T-helper 17 cell (primary cell): ENCODE measurements at places on chromosomes 5 and 9.

- no peak for DNase-seq
Observed at GRCh38 chr5:180720486-180720885, 19.4 kb downstream of the OR2Y1 start.

DNA sequence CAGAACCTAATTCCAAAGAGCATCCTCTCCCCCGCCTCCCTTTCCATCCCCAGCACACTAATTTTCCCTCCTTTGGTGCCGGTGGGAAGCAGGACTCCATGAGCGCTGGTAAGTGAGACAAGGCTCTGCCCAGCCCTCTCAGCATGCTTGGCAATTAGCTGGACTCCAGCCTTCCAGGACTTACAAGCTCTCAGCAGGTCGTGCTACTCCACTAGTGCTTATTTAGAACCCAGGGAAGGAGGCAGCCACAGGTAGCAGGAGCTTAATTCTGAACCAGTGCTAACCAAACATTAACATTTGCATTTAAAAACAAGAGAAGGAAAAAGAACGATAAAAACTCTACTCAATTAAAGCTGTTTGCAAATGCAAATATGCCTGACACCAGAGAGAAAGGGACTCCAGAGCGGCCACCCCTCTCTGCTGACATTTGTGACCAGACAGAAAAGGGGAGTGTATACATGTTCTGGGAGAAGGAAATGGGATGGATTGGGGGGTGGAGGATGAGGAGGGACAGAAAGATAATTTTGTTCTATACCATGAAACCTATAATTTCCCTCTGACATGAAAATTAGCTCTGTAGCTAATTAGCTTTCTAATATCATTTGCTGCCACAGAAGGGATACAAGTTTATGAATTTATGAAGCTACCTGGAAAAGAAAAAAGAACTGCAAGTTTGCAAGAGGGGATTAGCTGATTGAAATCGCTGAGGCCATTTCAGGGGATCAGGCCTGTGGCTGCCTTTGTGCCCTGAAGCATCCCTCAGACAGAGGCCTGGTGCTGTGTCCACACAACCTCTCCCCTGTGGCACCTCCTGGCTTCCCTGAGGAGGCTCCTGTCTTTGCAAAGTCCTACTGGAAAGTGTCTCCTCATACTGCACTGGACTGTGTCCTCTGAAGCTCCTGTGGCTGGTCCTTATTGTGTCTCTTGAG is 266.3 kb downstream of the SEC61B start:
- DNase-seq: no peak

DNA sequence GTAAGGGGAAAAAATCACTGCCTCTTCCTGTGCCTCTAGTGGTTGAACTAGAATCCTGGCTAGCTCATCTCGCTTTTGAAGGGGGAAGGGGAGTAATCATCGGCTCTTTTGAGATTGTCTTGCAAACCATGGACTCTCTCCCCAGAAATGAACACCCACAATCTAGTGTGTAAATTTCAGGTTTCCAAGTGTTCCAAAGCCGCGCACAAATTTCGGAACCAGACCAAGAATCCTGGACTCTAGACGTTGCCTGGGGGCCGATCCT is 4.9 kb upstream of the FOXE1 start:
- DNase-seq: no peak

GRCh38 chr5:111337688-111338087 is 113.5 kb downstream of the CAMK4 start:
- DNase-seq: no peak

- DNase-seq: no peak
Observed at GRCh38 chr9:99433555-99433954, 211.5 kb downstream of the SEC61B start.

GRCh38 chr5:150498501-150498900 is 9.4 kb upstream of the NDST1 start:
- no peak for DNase-seq

DNA sequence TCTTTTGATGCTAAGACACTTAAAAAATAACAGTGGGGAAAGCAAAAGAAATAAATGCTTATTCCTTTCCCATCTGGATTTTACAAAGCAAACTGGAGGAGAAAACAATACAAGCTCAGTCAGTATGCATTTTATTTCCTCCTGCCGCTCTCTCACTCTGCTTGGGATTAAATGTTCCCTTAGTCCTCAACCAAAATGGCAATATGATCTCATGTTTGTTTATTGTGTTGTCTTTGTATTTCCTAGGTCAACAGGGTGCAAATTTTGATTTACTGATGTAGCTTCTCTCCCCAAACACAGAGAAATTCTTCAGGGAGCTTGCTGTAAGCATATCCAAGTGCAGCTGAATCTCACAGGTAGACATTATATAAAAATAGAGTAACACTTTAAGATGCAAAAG is 92.1 kb upstream of the ERBIN start:
- DNase-seq: no peak

GRCh38 chr9:107667231-107668070 is 177.9 kb upstream of the KLF4 start:
- DNase-seq: no peak

DNA sequence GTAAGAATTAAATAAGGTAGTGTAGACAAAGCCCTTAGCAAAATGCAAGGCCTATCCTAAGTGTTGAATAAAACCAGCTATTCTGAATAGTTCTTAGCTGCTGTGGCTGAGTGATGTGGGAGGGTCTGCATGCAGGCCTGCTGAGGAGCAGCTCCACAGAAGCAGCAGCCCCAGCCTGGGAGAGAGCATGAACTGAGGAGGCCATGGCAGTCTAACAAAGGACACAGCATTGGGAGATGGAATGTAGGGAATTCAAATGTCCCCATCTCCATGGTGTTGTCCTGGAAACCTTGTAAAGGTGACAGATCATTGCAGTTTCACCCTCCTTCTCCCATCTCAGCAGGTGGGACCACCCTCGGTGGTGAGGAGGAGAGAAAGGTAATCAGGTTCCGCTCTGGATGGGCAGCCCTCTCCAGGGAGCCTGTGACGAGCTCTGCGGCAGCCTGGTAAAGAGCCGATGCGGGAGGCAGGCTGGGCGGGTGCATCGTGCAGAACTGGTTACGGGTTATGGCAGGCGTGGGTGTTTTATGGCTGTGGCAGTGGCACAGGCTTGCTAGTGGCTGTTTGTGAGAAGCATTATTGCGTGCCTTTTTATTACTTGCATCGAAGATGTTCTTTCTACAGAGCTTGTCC is 199.9 kb upstream of the GLRA1 start:
- no peak for DNase-seq

DNA sequence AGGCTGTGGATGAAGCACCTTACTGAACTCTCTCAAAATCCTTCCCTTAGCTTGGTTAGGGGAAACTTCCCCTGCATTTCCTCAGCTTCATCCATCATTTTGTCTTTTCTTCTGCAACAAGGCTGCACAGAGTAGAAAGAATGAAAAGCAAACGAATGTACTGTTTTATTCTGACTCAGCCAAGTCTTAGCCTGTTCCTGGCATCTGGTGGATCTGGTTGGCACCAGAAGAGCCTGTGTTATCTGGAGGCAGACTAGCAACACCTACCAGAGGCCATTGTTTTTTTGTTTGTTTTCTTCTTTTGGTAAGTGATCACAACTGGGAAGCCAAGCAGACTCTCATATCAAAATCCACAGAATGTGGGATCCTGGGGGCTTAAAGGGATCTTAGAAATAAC is 200.7 kb downstream of the FANCC start:
- DNase-seq: no peak

DNA sequence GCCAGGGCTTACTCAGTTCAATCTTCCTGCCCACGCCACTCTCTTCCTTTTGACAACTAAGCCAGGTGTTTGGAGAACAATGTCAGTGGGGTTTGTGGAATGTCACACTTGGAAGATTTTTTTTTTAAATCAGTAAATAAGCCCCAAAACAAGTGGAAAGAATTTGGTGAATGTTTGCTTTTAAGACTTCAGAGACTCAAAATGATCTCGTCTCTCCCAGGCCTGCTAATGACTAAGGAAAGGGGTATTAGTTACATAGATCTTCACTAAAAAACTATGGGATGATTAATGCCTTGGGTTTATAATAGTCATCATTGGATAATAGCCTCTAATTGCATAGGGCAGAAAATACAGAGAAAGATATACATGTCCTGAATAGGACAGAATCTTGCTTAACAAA is 166.4 kb downstream of the DMRT2 start:
- no peak for DNase-seq

DNA sequence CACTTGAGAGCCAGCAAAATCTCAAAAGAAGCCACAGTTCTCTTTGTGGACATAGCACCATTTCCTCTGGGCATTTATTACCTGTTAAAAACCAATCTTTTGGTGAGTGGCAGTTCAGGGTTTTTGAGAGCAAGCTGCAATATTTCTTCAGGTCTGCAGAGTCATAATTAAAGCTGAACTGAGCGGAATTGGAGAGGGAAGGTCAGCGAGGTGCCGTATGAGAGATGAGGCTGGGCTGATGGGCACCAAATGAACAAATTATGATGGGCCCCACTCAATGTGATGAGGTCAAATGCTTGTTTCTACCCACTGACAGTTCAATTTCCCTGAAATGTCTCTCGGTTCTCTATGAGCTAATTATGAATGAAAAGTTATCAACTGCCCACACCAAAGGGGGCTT is 231.9 kb downstream of the AP3B1 start:
- no peak for DNase-seq

DNA sequence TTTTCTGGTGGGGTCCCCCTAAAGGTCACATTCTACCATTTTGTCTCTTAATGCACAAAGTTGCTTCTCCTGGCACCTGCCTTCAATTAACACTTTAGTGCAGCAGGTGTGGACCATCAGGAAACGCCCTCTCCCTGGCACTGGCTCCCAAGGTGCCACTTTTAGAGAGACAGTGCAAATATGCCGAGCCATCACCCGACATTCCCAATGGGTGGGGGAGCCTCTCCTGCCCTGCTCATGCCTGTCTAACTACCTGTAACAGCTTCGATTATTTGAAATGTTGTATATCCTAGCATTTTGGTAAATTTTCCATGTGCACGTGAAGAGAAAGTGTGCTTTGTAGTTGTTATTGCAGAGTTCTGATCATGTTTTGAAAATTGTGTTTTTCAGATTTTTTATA is 13.2 kb upstream of the LRRC14B start:
- DNase-seq: no peak

GRCh38 chr9:16328349-16328748 is 542.1 kb downstream of the BNC2 start:
- no peak for DNase-seq

- no peak for DNase-seq
Observed at GRCh38 chr9:83299571-83299970, 236.6 kb upstream of the RASEF start.

DNA sequence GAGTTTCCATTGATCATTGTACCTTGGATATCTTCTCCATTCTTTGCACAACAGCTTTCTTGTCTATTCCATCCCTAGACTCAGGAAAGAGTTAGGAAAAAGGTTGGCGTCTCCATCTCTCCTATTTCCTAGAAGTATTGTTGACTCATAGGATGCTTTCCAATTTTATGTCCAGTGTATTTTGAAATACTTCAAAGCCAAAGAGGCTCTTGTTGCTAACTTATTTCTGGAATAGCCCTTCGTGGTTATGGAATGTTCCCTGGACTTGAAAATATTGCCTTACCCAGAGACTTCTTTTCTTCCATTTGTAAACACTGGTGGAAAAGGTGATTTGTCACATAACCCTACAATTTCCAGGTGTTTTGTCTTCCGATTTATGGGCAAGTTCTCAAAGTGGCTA is 402.3 kb upstream of the ZNF608 start:
- DNase-seq: no peak

DNA sequence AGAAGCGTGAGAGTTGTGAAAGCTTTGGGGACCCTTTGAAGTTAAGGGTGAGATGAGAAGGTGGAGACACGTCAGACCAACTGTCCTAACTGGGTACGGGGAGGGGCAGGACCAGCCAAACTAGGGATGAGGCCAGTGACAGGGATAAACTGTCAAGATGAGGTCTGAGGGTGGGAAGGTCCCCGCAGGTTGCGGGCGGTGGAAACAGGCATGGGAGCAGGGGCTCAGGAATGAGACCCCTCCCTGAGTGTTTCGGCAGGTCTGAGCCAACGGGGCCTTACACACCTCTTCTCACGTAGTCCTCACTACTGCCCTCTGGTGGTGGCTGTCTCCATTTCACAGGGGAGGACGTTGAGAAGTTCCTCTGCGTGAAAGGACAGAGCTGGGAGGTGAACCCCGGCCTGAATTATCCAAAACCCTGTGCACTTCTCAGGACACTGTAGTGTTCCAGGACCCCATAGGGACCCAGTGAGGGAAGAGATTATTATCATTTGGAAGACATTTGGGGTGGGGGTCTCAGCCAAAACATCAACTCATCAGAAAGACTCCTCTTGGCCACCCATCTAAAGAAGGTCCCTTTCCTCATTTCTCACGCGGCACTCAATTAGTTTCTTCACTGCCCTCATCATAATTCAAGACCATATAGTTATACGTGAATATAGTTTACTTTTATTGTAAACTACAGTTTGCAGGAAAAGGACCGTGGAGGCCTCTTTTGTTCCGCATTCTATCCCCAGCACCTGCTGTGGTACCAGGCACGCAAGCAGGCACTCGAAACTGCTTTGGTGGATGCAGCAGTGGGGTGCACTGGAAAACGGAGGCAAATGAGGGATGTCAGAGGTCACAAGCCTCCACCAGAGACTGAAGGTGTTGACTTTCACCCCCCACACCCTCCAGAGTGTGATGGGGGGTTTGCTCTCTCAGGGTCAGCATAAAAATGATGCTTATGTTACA is 21.7 kb upstream of the NANS start:
- DNase-seq: peak; percentile 80

DNA sequence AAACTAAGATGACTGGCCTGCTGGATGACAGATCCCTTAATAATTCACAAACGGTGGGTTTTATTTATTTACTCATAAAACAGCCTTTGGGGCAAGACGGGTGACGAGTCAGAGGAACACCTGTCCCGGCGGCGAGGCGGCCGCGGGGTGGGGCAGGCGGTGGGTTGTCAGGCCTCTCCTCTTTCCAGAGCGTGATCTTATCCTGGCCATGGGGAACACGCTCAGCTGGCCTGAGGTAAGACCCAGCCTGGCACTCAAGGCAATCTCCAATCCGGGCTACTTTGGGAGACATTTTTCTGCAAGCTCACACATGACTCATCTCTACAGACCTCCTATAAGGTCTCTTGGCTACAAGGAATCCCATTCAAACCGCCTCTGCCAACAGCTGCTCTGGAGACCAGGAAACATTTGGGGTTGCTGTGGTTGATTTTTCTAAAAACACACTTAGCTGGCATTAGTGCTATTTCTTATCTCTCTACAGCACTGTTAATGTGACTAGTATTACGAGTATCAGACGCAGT is 6.3 kb downstream of the RAPGEF1 start:
- peak; percentile 48 for DNase-seq

- DNase-seq: no peak
Observed at GRCh38 chr9:136211006-136211405, 6.1 kb upstream of the LHX3 start.

DNA sequence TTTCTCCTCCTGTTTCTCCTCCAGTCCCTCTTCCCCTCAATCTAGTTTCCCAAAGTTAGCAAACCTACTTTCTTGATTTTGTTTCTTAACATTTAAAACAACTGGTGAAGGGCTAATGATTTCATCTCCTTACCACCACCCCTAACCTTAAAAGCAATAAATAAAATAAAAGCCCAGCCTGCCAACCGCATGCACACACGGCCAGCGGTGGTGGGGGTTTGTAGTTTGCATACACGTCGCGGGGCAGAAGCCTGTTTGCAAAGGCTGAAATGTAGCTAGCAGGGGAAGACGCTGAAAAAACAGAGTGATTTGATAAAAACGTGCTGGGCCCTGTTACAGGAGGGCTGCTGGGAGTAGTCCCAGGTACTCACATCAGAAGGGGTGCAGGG is 1.9 kb upstream of the DMRT2 start:
- no peak for DNase-seq
